ENCODE measurements at places on chromosomes 1 and 21.

DNA sequence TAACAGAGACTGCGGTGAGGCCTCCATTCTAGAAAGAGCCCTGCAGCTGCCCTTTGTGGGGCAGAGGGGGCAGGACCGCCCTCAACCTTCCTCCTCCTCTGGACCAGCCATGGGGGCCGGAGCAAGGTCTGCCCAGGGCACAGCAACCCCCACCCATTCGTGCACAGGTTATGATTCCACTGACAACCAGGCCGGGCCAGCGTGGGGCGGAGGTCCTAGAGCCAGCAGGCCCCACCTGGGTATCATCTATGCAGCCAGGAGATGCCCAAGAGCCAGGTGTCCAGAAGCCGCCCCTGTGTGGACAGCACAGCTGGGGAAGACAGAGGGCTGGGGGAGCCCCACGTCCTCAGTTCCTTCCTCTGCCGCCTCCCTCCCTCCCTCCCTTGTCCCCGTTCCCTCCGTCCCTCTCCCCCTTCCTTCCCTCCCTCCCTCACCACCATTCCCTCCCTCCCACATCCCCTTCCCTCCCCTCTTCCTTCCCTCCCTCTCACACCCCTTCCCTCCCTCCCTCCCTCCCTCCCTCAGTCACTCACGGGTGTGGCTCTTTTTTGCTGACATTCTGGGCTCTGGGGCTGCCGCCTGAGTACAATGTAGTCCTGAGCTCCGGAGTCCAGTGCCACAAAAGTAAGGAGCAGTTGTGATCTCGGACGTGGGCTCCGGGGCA lies 12.3 kb downstream of the RNF223 start:
- no peak for DNase-seq

DNA sequence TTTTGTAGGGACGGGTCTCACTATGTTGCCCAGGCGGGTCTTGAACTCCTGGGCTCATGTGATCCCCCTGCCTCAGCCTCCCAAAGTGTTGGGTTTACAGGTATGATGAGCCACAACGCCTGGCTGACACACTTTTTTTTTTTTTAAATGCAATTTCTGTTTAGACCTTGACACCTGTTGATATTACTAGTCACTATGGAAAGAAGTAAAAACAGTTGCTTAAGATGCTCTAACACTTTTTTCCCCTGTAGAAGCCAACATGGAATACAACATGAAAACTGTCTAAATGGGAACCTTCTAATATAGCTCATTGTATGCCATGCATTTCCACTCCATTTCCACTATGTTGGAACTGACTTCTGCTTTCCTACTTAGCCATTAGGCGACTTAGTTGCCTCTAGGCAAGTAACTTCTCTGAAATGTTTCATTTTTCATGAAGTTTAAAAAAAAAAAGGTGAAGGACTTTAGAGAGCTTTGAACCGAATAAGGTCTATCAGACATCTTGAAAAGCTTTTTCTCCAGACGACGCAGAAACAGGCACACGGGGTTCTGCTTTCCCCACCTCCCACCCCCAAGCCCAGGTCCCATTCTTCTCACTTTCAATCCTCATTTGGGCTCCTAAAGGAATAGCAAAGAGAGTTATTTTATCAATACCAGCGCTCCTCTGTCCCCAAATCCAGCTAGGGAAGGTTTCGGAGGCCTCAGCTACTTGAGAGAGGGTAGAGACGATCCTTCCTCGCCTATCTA lies 648 bp upstream of the DR1 start:
- DNase-seq, result no peak

GRCh38 chr1:88302843-88303486 lies 381.1 kb upstream of the PKN2 start:
- no peak for DNase-seq

DNA sequence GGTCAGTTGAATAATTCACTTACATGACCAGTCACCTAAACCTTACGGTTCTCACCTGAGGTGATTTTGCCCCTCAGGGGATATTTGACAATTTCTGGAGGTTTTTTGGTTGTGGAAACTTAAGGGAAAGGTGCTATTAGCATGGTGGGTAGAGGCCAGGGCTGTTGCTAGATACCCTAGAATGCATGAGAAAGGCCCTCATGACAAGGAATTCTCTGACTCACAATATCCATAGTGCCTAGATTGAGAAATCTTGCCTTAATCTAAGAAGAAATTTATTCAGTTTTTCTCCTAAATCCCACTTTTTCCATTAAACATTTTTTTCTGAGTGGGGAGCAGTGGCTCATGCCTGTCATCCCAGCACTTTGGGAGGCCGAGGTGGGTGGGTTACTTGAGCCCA lies 119.7 kb downstream of the TGFB2 start:
- DNase-seq, result no peak

DNA sequence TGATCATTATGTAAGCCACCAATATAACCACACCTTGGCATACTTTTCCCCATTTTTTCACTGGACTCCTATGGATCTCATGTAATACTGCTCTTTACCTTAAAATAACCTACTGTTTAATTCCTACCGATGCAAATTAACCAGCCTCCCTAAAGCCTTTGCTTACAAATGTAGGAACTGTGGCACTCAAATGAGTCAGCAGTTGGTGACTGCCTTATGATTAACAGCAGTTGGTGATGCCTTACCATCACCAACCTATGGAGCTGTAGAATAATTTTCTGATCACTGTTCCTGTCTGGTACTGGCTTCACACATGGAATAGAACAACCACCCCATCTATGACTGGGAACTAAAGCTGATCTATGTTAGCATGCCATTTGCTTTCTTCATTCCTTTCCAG lies 7.8 kb upstream of the NUDT17 start:
- DNase-seq, result no peak

- DNase-seq, result no peak
Measured at GRCh38 chr1:174968750-174969244, 30.9 kb upstream of the CACYBP start.

DNA sequence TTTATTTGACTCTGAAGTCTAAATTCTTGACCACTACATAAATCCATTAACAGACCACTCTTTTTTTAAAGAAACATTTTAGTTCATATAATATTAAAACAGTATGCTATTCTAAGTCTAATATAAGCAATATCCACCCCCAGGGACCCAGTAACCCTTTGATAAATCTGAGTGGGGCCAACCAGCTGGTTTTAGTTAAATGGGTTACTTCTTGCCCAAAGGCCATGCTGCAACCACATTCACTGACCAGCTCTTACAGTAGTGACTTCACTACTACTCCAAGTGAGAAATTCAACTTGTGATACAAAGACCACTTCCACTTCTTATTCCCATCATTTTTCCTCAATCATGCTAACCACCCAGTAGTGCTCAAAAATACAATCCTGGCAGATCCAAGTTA lies 20.5 kb downstream of the FUBP1 start:
- DNase-seq, result no peak

DNA sequence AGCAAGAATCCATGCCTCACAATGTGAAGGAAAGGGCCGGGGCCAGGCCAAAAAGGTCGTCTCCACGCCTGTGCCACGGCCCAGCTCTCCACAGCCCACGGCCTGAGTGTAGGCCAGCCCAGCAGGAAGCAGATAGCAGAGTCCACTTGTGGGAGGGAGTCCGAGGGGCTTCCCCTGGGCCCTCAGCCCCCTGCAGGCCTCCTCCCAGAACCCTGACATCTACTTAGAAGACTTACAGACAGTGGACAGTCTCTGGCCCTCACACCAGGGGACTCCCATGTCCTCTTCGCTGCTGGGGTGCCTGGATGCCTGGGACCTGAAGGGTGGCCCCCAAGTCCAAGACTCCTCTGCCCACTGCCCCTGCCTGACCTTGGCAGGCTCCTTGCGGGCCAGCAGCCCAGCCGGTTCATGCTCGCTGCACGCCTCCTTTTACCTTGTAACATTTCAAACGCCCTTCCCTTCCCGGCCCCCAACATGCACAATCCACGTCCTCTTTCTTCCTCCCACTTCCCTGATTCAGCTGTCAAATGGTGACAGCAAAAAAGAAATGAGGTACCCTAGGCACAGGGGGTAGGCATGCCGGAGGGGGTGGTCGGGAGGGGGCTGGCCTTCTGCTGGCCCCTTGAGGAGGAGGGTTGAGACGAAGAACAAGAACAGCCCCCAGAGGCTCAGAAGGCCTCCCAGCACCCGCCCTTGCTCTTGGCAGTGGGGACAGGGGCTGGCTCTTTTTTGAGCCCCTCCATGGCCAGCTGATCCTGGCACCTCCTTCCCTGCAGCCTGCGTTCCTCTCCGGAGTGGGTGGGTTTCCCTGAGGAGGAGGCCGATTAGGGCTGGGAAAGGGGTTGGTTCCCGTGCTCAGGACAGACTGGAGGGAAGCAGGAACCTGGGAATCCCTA lies 997 bp upstream of the PTPN7 start:
- DNase-seq, result no peak

DNA sequence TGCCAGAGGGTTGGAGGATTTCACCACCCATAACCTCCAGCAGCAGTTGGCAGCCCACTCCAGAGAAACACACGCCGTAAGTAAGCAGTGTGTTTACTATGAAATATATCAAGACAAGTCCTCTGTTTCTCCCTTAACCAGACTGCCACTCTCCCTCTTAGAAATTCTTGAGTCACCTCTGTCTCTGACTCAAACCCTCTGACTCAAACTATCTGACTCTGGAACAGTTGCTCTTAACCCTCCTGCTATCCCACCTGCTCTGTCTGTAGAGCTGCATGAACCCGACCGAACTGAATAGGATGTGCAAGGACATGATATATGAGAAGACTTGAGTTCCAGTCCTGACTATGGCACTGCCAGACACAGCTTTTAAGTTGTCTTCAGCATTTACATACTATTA lies 14.1 kb downstream of the INPP5B start:
- DNase-seq, result no peak

- DNase-seq, result no peak
Measured at GRCh38 chr21:26280775-26281174, 110.2 kb upstream of the APP start.

- peak; percentile 73 for DNase-seq
Measured at GRCh38 chr1:220690140-220691052, at the start of gene C1orf115. Gene C1orf115 (plus strand): TSS chr1:220690363. CDS start chr1:220690403, 40 bp downstream.

- no peak for DNase-seq
Measured at GRCh38 chr1:179816196-179816960, 61.2 kb downstream of the TOR1AIP2 start.

- DNase-seq, result no peak
Measured at GRCh38 chr1:98045767-98046641, 125.2 kb upstream of the DPYD start.
